Daoy (cell line): ENCODE measurements at places on chromosomes 1 and 21. TPM values are rescaled to one million over a fixed set of nuclear protein-coding genes. Genes with fewer than 3 reads are reported as not detected.

Gene RPTN
- total RNA-seq, result not detected in 2 replicates

Gene VWA1
- total RNA-seq, result 2.2 and 5.7 TPM in 2 replicates

DNA sequence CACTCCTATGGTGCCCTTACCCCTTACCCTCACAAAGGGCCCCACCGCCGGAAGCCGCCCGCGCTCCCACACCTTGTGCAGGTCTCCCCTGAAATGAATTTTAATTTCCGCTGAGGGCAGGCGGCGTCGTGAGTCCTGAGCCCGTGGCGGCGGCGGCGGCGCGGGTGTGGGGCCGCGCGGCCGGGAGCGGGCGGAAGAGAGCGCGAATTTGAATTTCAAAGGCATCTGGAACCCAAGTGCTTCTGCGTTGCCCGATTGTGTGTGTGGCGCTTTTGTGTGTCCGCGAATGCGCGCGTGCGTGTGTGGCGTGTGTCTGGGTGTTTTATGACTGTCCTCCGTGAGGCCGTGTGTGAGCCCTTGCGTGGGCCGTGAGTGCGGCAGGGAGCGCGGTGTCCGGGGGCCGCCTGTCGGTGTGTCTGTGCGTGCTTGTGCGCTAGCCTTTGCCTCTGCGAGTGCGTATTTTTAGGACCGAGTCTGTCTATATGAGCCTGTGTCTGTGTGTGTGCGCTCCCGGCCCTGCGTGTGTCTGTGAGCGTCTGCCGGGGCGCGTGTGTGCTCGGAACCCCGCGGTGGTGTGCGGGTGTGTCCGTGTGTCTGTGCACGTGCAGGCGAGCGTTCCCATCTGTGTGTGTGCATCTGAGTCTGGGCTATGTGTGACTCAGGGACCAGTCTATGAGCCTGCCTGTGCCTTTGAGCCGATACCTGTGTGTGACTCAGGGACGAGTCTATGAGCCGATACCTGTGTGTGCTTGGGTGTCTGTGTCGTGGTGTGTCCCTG, 7.9 kb upstream of the ADGRB2 start:
- DNase-seq, result no peak

DNA sequence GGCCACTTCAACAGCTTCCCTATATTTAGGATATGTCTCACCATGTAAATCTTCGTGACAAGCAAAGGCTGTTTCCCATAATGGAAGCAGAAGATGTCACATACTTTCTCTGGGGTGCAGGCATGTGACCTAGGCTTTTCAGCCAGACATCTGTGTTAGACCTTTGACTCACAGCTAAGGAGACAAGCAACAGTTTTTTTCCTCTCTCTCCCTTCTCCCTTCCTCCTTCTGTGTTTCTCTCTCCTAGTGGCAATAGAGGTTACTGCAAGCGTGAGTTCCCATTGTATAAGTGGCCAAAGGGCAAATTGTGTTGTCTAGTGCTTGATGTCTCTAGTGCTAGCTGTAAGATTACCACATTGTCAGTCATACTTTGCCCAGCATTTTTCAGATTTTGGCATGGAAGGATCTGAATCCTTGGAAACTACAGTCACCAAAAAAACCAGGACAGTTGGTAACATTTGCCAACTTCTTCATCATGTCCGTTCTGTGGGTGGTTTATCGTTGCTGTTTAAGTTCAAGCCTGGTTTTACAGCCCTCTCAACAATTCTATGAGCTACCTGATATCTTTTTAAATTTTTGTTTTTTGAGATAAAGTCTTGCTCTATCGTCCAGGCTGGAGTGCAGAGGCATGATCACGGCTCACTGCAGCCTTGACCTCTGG, 44.4 kb upstream of the RABGAP1L start:
- DNase-seq, result peak; percentile 65

DNA sequence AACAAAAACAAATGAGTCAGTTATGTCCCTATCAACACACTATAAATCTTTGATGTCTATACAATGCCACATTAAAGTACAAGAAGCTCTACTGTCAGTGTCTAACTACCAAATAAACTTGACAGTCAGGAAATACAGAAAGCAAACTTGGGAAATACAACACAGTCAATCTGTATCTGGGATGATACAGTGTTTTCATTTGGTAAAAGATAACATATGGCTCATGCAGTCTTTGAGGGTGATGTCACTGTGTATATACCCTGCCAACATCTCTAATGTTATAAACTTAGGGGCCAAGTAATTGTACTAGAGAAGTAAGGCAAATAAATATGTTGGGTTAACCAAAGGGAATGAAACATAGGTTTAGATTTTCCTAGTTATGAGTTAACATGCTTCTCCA, 552.5 kb upstream of the ADAMTS5 start:
- peak; percentile 68 for DNase-seq

DNA sequence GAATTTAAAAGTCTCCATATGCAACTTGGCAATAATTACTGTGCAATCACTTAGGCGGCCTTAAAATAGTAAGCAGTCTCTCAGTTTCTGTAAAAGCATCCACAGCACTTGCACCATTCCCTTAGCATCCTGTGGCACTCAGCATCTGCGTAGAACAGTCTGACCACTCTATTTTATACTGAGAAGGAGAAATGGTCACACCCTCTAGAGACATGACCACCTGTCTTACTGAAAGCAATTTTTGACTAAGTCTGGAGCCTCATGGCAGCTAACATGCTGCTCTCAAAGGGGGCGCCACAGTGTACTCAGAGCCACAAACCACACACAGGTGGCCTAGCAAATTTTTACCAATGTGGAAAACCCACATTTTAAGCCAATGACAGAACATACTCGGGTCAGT, 62.0 kb downstream of the KCNK1 start:
- no peak for DNase-seq
